ENCODE measurements at places on chromosomes 12 and 14. TPM values are rescaled to one million over a fixed set of nuclear protein-coding genes. Genes with fewer than 3 reads are reported as not detected.

PALS1 gene
- 15.0 TPM for total RNA-seq

DNA sequence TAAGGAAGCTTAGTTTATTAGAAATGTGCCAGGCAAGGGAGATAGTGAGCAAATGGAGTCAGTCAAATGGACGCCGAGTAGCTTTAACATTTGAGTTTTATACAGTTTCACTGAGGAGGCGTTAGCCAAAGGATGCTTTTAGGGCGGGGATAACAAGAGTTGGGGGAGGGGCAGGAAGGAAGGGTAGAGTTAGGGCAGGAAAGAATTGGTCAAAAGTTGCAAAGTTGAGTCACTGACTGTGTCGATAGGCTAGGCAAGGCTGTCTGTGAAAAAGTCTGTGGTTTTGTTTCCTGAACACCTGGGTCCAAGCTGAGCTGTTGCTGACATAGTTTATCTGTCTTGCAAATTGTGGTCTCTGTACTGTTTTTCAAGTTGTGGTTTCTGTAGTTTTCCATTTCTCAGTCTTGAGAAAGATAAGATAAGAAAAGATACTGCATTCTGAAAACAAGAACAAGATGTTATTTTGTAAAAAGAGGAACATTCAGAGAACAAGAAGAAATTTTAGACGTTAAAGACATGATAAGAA lies 62.6 kb upstream of the RESF1 start:
- H3K4me3 ChIP-seq = no peak overlapping the region
- H3K4me1 ChIP-seq = peaks cover 21% of the 10 kb centered on the region

- no peaks in the 10 kb centered on the region for H3K27me3 ChIP-seq
- no peaks in the 10 kb centered on the region for H3K36me3 ChIP-seq
- no peak overlapping the region for H3K4me3 ChIP-seq
- H3K27ac ChIP-seq = no peak overlapping the region
- DNase-seq = no peak
- H3K4me1 ChIP-seq = peaks cover 16% of the 10 kb centered on the region
Measured at GRCh38 chr12:105980533-105980932, 158.2 kb downstream of the NUAK1 start.

DNA sequence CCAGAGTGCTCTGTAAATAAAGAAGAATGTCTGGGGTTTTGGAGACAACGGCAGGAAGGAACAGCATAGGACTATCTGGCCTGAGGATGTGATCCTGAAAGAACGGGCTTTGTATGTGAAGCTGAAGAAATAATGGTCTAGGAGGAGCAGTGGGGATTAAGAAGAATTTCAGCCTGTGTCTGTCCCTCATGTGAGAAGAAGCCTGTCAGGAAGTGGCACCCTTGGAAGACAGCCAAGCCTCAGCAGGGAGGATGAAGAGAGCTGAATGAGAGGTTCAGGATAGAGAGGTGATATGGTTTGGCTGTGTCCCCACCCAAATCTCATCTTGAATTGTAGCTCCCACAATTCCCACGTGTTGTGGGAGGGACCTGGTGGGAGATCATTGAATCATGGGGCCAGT lies 56.9 kb upstream of the TCL1A start:
- no peak overlapping the region for H3K4me3 ChIP-seq
- H3K27me3 ChIP-seq = no peaks in the 10 kb centered on the region
- DNase-seq = no peak

GRCh38 chr14:21258889-21259787 lies 10.1 kb downstream of the HNRNPC start:
- H3K27me3 ChIP-seq = no peaks in the 10 kb centered on the region
- H3K27ac ChIP-seq = no peak overlapping the region
- DNase-seq = no peak
- peaks cover 99% of the 10 kb centered on the region for H3K36me3 ChIP-seq

MAP1LC3B2 gene
- total RNA-seq = 1.9 TPM

DNA sequence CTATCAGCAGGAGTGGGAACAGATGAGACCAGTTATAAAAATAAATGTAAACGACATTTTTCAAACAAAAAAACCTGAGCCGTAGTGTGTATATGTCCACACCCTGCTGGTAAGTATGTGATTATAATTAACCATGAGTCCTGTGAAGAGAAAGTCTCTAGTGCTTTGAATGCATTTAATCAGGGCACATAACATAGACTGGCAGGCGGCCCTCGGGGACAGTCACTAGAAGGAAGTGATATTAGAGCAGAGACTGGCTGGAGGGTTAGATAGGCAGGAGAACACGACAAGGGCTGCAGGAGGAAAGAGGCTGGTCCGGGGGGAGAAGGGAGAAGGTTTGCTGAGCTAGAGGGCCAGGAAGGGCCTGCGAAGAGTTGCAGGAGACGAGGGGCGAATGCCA lies 23.8 kb upstream of the ELK3 start:
- H3K36me3 ChIP-seq = no peaks in the 10 kb centered on the region
- peaks cover 42% of the 10 kb centered on the region for H3K4me1 ChIP-seq
- H3K27ac ChIP-seq = peak overlapping the region; percentile 39
- DNase-seq = no peak
- no peak overlapping the region for H3K4me3 ChIP-seq

GRCh38 chr12:64097366-64098105 lies 124.6 kb downstream of the KICS2 start:
- no peak for DNase-seq
- no peaks in the 10 kb centered on the region for H3K27me3 ChIP-seq
- H3K4me3 ChIP-seq = no peak overlapping the region
- no peak overlapping the region for H3K27ac ChIP-seq
- no peaks in the 10 kb centered on the region for H3K36me3 ChIP-seq

DNA sequence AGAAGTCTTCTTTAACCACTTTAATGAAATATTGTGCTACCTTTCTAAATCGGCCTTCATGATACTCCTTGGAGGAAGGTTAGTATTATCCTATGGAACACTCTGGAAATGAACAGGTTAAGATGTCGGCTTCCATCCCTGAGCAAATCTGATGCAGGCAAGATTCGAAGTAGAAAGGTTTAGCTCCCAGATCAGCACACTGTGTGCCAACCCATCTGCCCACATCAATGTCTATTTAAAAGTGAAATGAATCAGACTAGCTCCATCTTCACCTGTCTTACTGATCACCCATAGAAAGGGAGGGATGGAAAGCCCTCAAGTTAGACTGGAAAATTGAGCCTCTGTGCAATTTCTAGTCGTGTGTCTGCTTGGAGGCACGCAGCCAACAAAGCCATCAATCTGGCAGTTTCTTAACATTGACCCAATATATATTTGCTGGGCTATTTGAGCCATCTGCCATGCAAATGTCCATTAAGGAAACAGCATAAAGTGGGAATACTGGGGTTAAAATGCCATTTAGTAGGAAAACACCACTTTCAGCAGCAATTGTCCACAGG lies 506.1 kb downstream of the RMST start:
- no peaks in the 10 kb centered on the region for H3K27me3 ChIP-seq
- H3K4me1 ChIP-seq = no peaks in the 10 kb centered on the region
- H3K4me3 ChIP-seq = no peak overlapping the region
- H3K27ac ChIP-seq = no peak overlapping the region
- H3K36me3 ChIP-seq = no peaks in the 10 kb centered on the region
- DNase-seq = no peak

DNA sequence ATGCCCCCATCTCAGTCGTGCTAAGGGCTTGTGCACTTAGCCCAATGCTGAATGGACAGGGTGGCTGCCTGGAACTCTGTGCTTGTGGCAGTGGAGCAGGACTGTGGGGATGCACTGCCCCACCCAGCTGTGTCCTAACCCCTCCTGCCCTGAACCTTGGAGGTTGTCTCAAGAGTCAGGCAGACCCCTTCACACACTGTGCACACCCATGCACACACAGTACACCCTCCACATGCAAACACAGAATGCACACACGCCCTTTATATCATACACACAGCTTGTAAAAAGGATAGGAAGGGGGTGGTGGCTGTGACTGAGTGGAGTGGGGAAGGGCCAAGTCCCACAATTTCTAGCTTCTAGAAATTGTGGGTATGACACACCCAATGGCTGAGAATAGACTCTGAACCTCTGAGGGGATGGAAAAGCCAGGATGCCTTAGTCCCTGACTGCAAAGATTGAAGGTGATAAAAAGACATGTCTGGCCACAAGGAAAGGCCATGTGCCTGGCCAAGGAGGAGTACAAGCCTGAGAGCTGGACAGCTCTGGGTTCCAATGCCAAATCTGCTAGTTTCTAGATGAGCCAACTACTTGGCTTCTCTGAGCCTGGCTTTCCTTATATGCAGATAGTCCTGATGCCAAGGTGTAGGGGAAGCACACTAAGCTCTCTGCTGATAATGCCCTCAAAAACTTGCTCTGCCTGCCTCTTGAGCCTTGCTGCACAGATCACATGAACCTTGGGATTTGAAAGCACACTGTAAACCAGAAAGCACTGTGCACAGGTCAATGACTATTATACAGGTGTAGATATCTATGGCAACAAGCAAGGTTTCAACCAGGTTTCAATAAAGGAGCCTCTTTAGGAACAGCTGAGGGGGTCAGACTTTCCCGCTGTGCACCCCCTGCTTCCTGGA lies 8.4 kb downstream of the KRT8 start:
- no peak for DNase-seq
- H3K27ac ChIP-seq = no peak overlapping the region
- no peak overlapping the region for H3K4me3 ChIP-seq
- H3K36me3 ChIP-seq = no peaks in the 10 kb centered on the region
- H3K27me3 ChIP-seq = no peaks in the 10 kb centered on the region

CIROP gene
- total RNA-seq = not detected

GRCh38 chr14:72154645-72155378 lies 222.6 kb downstream of the RGS6 start:
- H3K4me3 ChIP-seq = no peak overlapping the region
- H3K36me3 ChIP-seq = no peaks in the 10 kb centered on the region
- no peak for DNase-seq
- H3K27me3 ChIP-seq = no peaks in the 10 kb centered on the region

GRCh38 chr12:130026608-130027176 lies 122.9 kb upstream of the TMEM132D start:
- no peak for DNase-seq
- no peaks in the 10 kb centered on the region for H3K27me3 ChIP-seq
- H3K36me3 ChIP-seq = no peaks in the 10 kb centered on the region
- H3K4me1 ChIP-seq = no peaks in the 10 kb centered on the region

GRCh38 chr12:104420868-104421267 lies 35.9 kb upstream of the CHST11 start:
- no peak for DNase-seq
- H3K4me1 ChIP-seq = no peaks in the 10 kb centered on the region
- no peak overlapping the region for H3K27ac ChIP-seq
- H3K27me3 ChIP-seq = no peaks in the 10 kb centered on the region
- no peak overlapping the region for H3K4me3 ChIP-seq
- H3K36me3 ChIP-seq = no peaks in the 10 kb centered on the region

DNA sequence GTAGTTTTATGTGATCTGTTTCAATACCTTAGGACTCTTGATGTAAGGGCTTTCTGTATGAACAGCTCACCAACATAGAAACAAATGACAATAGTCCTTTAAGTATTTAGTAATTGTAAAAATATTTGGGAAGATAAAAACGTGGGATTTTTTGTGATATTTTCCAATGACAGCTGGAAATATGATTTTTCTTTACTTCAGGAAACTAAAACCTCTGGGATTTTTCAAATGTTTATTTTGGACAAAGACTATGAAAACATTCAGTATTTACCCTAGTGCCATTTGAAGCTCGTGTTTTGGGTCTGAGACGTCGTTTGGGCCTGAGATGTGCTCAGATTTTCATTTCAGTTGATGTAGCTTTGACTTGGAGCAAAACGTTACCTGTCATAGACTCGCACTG lies 240.0 kb downstream of the BMP4 start:
- H3K36me3 ChIP-seq = no peaks in the 10 kb centered on the region
- H3K4me3 ChIP-seq = no peak overlapping the region
- DNase-seq = no peak
- no peaks in the 10 kb centered on the region for H3K27me3 ChIP-seq
- peak overlapping the region; percentile 57 for H3K27ac ChIP-seq

- H3K36me3 ChIP-seq = no peaks in the 10 kb centered on the region
- H3K4me1 ChIP-seq = no peaks in the 10 kb centered on the region
- DNase-seq = no peak
- no peaks in the 10 kb centered on the region for H3K27me3 ChIP-seq
- no peak overlapping the region for H3K4me3 ChIP-seq
Measured at GRCh38 chr14:57420033-57420432, 29.6 kb downstream of the NAA30 start.

DNA sequence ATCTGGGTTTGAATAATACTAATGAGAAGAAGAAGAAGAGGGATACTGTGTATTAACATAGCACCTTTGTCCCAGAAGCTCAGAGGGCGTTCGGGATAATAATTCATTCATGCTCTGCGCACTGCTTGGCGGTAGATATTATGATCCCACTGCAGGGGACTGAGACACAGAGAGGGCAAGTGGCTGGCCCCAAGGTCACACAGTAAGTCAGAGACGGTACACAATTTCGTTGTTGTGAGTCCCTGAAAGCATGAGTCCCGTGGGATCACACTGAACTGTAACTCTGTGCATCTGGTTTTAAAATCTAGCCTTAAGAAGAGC lies 47.9 kb upstream of the PARP11 start:
- H3K36me3 ChIP-seq = no peaks in the 10 kb centered on the region
- H3K27ac ChIP-seq = no peak overlapping the region
- H3K4me1 ChIP-seq = no peaks in the 10 kb centered on the region

GUCY2C gene
- not detected for total RNA-seq

GRCh38 chr12:89453121-89453978 lies 71.2 kb downstream of the GALNT4 start:
- peaks cover 43% of the 10 kb centered on the region for H3K4me1 ChIP-seq
- H3K4me3 ChIP-seq = no peak overlapping the region
- H3K36me3 ChIP-seq = no peaks in the 10 kb centered on the region
- peak overlapping the region; percentile 38 for H3K27ac ChIP-seq
- H3K27me3 ChIP-seq = no peaks in the 10 kb centered on the region
- DNase-seq = no peak

VWF gene
- total RNA-seq = 503 TPM

NUP107 gene
- total RNA-seq = 13.2 TPM

CLEC4E gene
- total RNA-seq = 2.5 TPM

DNA sequence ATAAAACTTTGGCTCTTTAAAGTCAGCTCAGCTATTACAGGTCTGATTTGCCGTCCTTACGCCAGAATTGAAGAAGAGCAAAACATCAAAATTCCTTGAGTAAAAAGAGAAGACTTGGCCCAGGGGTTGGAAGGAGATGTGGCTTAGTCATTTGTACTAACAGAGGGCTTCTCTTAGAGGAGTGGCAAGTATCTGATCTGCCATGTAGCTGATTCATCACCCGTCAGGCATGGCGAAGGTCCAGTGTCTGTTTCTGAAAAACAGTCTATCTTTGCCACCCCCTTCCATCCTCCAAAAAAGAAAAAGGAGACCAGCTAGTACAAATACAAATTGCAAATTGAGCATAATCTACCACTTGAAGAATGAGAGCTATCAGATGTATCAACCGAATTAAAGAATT lies 91.9 kb downstream of the RAD52 start:
- H3K4me3 ChIP-seq = no peak overlapping the region
- DNase-seq = no peak
- H3K4me1 ChIP-seq = peaks cover 12% of the 10 kb centered on the region
- no peaks in the 10 kb centered on the region for H3K27me3 ChIP-seq

DNA sequence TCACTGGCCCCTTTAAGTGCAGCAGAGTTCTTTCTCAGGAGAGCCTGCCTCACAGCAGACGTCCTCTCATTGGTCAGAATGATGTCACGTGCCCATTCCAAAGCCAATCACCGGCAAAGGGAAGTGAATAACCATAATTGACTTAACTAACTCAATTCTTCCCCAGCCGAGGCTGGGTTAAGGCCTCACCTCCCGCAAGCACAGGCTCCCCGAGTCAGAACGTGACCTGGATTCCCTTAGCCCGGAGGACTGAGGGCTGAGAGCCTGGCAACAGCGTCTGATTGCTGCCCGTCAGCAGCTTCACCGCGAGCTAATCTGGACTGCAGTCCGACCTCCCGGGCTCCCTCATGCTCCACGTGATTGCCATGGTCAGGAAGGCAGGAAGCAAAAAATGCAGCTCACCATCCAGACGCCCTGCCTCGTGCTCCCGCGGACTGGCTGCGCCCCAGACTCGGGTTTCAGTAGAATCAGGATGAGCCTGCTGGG lies 92.1 kb upstream of the FZD10 start:
- no peak overlapping the region for H3K27ac ChIP-seq
- no peak overlapping the region for H3K4me3 ChIP-seq
- no peaks in the 10 kb centered on the region for H3K4me1 ChIP-seq
- no peaks in the 10 kb centered on the region for H3K36me3 ChIP-seq
- peaks cover 3% of the 10 kb centered on the region for H3K27me3 ChIP-seq
- no peak for DNase-seq
